Endothelial cell (in vitro differentiated cells): ENCODE measurements at places on chromosomes 3 and 15.

GRCh38 chr3:65960087-65960486, 78.6 kb downstream of the MAGI1 start:
- no peak overlapping the region for H3K4me3 ChIP-seq
- peaks cover 38% of the 10 kb centered on the region for H3K4me1 ChIP-seq
- H3K36me3 ChIP-seq = peaks cover 3% of the 10 kb centered on the region
- no peak for DNase-seq

GRCh38 chr15:81221449-81221848, 24.8 kb downstream of the IL16 start:
- H3K36me3 ChIP-seq = no peaks in the 10 kb centered on the region
- H3K27me3 ChIP-seq = no peaks in the 10 kb centered on the region
- no peak overlapping the region for H3K4me3 ChIP-seq
- DNase-seq = no peak
- H3K4me1 ChIP-seq = peaks cover 5% of the 10 kb centered on the region

DNA sequence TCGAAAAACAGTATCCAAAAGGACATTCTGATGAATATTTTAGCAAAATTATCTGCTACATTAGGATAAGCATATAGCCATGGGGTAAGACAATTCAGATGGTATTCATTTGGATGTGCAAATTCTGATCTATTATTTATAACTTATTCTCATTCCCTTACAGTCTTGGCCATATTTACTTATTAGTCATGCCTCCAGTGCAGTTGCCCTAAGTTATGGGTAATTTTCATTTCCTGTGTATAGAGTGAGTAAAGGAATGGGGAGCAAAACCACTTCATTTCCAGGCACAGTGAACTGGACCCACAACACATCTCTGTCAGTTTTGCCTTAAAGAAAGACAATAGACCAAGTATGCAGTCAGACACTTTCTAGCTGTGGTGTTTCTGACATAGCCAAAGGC, 134.3 kb downstream of the POLQ start:
- H3K36me3 ChIP-seq = no peaks in the 10 kb centered on the region
- no peak for DNase-seq
- H3K4me3 ChIP-seq = no peak overlapping the region
- H3K27me3 ChIP-seq = no peaks in the 10 kb centered on the region
- peaks cover 5% of the 10 kb centered on the region for H3K4me1 ChIP-seq
- H3K27ac ChIP-seq = no peak overlapping the region

GRCh38 chr3:45306406-45307008, 80.4 kb upstream of the TMEM158 start:
- peaks cover 3% of the 10 kb centered on the region for H3K4me1 ChIP-seq
- DNase-seq = no peak
- H3K4me3 ChIP-seq = no peak overlapping the region
- H3K36me3 ChIP-seq = no peaks in the 10 kb centered on the region
- no peak overlapping the region for H3K27ac ChIP-seq
- H3K27me3 ChIP-seq = no peaks in the 10 kb centered on the region
